ENCODE measurements at places on chromosomes 5 and 9.

- DNase-seq: no peak
Measured at GRCh38 chr9:110996436-110997220, 41.6 kb downstream of the LPAR1 start.

GRCh38 chr5:42813533-42813932 is 1.8 kb upstream of the SELENOP start:
- DNase-seq: no peak

DNA sequence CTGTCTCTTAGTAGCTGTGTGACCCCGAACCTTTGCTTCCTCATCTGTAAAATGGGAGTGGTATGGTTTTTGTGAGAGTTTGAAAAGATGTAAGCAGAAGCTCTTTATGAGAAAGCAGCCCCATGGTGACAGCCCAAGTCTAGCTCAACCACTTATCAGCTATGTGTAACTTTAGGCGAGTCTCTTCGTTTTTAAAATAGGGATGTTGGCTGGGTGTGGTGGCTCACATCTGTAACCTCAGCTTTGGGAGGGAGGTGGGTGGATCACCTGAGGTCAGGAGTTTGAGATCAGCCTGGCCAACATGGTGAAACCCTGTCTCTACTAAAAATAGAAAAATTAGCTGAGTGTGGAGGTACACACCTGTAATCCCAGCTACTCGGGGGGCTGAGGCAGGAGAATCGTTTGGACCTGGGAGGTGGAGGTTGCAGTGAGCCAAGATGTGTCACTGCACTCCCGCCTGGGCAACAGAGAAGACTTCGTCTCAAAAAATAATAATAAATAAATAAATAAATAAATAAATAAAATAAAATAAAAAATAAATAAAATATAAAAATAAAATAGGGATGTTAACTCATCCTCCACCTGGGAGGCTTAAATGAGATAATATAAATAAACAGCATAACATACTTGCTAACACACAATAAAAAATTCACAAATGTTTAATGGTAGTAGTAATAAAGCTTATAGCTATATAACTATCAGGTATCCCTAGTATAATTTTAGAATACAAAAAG is 71.7 kb downstream of the APBA1 start:
- no peak for DNase-seq

- no peak for DNase-seq
Measured at GRCh38 chr5:9852671-9853070, 222.5 kb upstream of the TAS2R1 start.

GRCh38 chr5:955886-956761 is 52.5 kb upstream of the NKD2 start:
- DNase-seq: no peak

GRCh38 chr9:108156270-108156998 is 666.9 kb upstream of the KLF4 start:
- DNase-seq: peak; percentile 5

DNA sequence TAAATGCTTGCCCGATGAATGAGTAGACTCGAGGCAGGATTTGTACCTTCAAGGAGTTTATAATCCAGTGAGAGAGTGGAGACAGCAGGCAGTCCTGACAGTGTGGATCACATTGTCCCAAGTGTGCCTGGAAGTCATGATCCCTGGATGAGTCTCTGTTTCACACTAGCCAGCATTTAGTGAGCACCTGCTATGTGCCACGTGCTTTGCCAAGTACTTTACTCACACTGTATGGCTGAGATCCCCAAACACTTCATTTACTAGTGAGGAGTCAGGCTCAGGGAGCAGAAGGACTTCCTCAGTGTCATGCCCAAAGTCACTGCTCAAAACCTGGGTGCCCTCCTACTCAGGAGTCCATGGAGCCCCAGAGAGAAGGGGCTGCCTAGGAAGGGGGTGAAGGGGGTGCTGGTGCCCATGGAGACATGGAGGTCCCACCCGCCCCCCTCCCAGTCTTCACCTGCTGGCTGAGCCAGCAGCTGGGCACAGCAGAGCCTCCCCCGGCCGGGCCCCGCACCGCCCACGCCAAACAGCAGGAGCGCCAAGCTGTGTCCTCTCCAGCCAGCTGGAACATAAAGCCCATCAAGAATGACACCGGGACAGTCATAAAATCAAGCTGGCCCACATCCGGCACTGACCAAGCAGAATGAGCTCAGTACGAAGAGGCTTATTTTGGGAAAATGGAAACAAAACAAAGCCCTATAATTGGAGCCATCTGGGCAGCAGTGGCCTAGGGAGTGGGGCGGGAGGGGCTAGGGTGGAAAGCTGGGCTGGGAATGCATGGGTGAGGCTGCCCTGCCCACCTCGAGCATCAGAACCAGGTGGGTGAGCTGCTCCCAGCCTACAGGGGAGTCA is 10.6 kb downstream of the LAMC3 start:
- no peak for DNase-seq

DNA sequence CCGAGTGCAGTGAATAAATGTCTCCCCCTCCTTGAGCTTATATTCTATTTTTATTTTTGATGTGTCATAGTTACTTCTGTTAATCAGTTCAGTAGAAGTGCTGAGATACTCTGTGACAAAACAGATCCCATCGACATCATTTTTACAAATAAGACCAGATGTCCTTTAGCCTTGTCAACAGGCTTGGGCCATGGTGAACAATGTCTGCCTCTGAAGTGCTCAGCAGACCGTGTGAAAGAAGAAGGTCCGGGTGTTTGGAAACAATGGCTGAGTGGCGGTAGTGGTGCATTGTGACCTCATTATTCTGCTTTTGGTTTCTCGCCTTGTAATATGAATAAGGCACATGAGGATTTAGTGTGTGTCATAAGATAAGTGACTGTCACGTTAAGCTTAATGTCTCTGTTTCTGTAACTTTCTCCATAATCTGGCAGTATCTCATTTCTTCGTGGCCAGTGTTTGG is 71.2 kb downstream of the SYK start:
- DNase-seq: no peak

DNA sequence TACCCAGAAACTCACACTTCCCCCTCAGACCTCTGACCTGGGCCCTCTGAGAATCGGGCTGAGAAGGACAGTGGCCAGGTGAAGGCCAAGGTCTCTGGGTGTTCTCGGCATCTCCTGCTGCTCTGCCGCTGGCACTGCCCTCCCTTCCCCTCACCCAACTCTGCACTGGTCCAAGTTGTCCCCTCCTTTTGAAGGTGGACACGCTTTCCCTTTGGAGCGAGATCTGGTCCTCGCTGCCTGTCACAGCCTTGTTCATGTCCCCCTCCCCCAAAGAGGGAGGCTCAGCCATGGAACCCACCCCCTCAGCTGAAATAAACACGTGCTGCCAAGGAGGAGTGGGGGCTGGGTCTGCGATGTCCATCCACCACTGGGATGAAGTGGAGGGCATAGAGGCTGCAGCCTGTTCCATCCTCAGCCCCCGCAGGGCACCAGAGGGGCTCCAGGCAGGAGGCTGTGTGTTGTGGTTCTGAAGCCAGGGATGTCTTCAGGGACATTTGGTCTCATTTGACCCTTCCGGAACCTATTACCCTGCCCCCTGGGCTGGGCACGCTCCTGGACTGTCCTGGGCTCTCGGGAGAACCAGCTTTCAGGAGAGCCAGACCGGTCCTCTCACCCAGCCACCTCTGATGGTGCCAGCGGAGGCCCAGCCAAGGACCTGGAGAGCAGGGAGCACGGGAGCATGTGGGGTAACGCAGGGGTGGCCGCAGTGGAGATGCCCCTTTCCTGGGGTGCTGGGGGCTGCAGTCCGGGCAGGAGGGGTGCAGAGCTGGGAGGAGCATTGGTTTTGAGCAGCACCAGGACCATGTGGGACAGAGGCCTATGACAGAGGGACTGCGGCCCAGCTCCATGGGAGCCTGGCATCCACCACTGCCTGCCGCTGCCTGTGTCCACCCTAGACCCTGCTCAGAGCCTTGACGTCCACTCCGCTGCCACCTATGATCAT is 4.7 kb upstream of the LCN2 start:
- no peak for DNase-seq

- no peak for DNase-seq
Measured at GRCh38 chr5:89972901-89973300, 436.7 kb downstream of the CETN3 start.

Data from CMK (cell line).